Iris pigment epithelial cell (primary cell): ENCODE measurements at places on chromosomes 12 and 14.

- DNase-seq: no peak
Measured at GRCh38 chr12:28216016-28216415, 25.8 kb downstream of the CCDC91 start.

DNA sequence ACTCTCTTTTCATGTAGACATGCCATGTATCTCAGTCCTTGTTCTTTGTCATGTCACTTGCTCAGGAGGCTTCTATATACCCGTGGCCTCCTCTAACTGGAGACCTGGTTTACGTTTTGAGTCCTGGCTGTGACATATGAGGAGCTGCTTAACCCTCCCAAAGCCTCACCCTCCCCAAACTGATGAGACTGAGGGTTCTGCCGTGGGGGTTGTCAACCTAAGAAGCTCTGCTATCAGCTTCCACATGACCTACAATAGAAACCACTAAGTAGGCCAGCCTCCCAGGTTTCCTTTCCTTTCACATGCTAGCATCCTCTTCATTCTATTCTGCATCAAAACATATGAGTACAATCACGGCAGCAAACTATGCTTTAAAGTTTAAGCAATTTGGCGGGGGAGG lies 76.8 kb upstream of the WSCD2 start:
- no peak for DNase-seq

DNA sequence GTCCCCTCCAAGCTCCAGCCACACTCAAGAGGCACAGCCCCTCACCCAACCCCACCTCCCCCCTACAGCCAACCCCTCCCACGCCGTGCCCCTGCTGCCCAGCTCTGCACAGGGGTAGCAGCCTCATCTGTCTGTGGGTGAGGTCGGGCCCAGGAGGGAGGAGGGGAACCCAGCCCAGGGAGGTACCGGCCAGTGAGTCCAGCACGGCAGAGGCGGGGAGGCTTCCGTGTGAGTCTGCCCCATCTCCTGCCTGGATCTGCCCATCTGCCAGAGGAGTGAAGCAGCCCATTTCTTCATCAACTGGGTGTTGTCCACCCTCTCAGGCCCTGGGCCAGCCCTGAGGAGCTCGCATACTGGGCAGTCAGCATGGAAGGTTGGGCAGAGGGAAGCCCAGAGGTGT lies 54.2 kb downstream of the CCNK start:
- DNase-seq: no peak

GRCh38 chr14:95189367-95190132 lies 32.2 kb upstream of the DICER1 start:
- DNase-seq: no peak

GRCh38 chr12:2944401-2945047 lies 14.7 kb upstream of the TEAD4 start:
- peak; percentile 21 for DNase-seq

GRCh38 chr14:96497087-96497486 lies 5.1 kb upstream of the PAPOLA start:
- no peak for DNase-seq

DNA sequence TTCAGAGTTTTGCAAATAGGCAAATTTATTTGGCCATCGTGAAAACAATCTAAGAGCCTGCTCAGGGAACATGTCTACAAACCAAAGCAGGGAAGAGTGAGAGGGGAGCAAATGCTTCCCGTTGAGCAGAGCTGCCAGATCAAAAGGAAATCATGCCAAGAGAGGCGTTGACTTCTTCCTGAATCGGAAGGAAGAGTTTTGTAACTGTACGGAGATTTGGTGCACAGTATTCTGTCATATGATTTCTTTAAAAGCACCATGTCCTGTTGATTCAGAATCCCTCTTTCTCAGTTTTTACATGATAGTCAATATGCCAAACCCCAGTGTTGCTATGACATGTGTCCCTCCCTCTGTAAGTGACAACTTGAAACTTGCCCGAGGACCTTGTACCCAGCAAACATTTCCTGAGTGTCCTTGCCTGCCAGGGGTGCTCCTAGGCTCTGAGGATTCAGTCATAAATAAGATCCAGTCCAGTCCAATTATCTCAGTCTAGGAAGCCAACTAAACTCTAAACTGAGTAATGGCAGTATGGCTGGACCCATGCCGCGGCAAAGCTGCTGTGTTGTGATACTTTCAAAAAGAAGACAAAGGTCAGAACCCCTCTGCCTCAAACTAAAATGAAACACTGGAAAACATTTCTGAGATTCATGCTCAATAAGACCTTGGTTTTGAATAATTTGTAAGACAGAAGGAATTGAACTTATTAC lies 300.1 kb upstream of the FKBP4 start:
- DNase-seq: peak; percentile 30
